ENCODE measurements at places on chromosomes 2 and 18. TPM values are rescaled to one million over a fixed set of nuclear protein-coding genes. Genes with fewer than 3 reads are reported as not detected.

Gene PLEK
- total RNA-seq = 319 TPM

Gene HOXD4
- not detected for total RNA-seq

Gene ACMSD
- total RNA-seq = not detected

- H3K4me1 ChIP-seq = peaks cover 14% of the 10 kb centered on the region
- H3K36me3 ChIP-seq = no peaks in the 10 kb centered on the region
- peak overlapping the region; percentile 54 for H3K27ac ChIP-seq
- no peak overlapping the region for H3K4me3 ChIP-seq
- H3K27me3 ChIP-seq = no peaks in the 10 kb centered on the region
These were observed 11.4 kb upstream of the GALNT5 start for GRCh38 chr2:157245846-157246764.

- no peak overlapping the region for H3K27ac ChIP-seq
- H3K4me1 ChIP-seq = no peaks in the 10 kb centered on the region
- no peaks in the 10 kb centered on the region for H3K27me3 ChIP-seq
- H3K4me3 ChIP-seq = no peak overlapping the region
These were observed 261.1 kb upstream of the RAB12 start for GRCh38 chr18:8348051-8348720.

- no peak overlapping the region for H3K4me3 ChIP-seq
- no peaks in the 10 kb centered on the region for H3K36me3 ChIP-seq
- no peak for DNase-seq
- H3K27ac ChIP-seq = no peak overlapping the region
- H3K27me3 ChIP-seq = no peaks in the 10 kb centered on the region
These were observed 30.3 kb downstream of the MOGAT1 start for GRCh38 chr2:222701721-222702131.
